RPMI8226 (cell line): ENCODE measurements at places on chromosomes 16 and 17.

DNA sequence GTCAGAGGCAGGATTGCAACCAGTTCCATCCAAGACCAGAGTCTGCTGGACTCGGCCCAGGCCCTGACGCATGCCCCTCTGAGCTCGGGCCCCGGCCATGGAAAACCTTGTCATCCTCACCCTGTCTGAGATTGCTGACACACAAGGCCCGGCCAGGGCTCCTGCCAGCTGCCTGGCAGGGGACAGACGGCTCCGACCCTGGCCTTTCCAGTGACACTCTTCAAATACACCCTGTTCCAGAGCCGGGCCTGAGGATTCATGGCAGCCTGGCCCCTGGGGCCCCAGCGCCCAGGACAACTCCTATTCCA, 3.2 kb upstream of the PABPN1L start:
- no peak for DNase-seq

- no peak for DNase-seq
Observed at GRCh38 chr17:17109256-17109655, 67.0 kb downstream of the MPRIP start.

- DNase-seq = peak; percentile 74
Observed at GRCh38 chr16:89924297-89924924, 1.3 kb downstream of the TUBB3 start.

- no peak for DNase-seq
Observed at GRCh38 chr17:66406701-66407644, 104.6 kb downstream of the PRKCA start.
